ENCODE measurements at places on chromosomes 3 and 15.
A peak's percentile ranks its signal among the peaks of the same experiment; 100 is the strongest.

DNA sequence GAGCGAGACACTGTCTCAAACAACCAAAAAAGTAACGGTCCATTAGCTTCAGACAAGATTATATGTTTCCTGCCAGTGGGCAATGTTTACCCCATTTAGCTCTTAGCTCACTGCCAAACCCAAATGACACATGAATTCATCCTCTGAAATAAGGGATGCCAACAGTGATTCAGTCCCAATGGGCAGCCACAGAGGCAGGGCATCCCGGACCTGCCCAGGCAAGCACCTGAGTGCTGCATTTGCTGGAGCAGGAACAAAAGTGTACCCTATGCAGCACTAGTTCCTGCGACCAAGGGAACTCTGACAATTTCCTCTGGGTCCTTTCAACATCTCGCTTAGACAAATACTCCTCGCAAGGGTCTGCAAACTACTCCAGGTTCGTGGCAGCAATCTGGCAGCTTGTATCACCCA is 8.0 kb downstream of the IP6K2 start:
- no peak for DNase-seq

GRCh38 chr3:192570821-192571791 is 156.2 kb downstream of the FGF12 start:
- no peak for DNase-seq

- no peak for DNase-seq
Measured at GRCh38 chr3:70813311-70813710, 500.9 kb upstream of the MDFIC2 start.

GRCh38 chr15:51170882-51171633 is 76.4 kb upstream of the TNFAIP8L3 start:
- no peak for DNase-seq

GRCh38 chr3:129684270-129684669 is 77.8 kb upstream of the PLXND1 start:
- no peak for DNase-seq

- DNase-seq, result no peak
Measured at GRCh38 chr3:61869371-61869770, 308.0 kb downstream of the PTPRG start.

- DNase-seq, result no peak
Measured at GRCh38 chr3:137709011-137709601, 55.0 kb upstream of the SOX14 start.

GRCh38 chr3:100170486-100170885 is 56.2 kb upstream of the FILIP1L start:
- no peak for DNase-seq

- DNase-seq, result no peak
Measured at GRCh38 chr3:164537485-164537884, 540.8 kb downstream of the SI start.

- no peak for DNase-seq
Measured at GRCh38 chr15:82548700-82549099, 8.4 kb upstream of the RPS17 start.

DNA sequence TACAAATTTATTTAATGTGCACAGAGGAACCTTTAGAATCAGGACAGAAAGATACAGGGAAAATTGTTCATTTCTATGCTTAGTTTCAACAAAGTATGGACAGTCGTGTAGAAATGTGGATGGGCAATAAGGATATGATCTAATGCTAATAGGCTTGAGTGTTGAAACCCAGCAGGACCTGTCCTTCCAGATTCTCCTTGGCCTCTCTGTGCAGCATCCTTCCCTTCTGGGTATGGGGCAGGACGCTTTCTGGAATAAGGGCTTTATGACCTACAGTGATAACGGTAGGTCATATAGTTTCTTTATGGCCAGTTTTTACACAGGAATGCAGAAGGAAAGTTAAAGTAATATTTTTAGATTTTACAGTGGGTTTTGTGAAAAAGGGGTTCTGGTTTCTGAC is 698.1 kb downstream of the SI start:
- DNase-seq, result no peak

DNA sequence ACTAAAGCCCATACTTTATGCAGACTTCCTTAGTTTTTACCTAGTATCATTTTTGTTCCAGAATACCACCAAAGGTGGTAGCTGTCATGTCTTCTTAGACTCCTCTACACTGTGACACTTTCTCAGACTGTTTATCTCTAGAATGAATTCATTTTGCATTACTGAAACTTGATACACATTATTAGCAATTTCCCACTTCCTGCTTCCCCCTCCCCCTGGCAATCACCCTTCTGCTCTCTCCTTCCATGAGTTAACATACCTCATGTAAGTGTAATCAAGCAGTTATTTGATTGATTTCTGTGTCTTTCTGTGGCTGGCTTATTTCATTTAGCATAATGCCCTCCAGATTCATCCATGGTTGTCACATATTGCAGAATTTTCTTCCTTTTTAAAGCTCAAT is 204.9 kb downstream of the STAG1 start:
- no peak for DNase-seq

DNA sequence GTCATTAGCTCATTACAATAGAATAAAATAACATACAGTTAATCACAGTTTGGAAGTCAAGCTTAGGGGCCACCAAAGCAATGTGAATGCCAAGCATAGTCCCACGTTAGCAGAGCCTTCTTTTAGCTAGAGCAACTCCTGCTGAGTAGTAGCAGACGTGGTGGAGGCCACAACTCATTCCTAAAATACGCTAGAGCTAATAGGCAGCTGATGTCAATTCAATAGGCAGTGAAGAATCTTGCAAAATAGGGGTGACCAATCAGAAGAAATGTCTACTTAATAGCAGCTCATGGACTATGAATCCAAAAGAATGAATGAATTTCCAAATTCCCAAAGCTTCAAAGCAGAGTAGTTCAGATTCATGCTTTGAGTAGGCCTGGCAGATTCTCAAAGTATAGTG is 292.9 kb upstream of the RORA start:
- DNase-seq, result no peak

DNA sequence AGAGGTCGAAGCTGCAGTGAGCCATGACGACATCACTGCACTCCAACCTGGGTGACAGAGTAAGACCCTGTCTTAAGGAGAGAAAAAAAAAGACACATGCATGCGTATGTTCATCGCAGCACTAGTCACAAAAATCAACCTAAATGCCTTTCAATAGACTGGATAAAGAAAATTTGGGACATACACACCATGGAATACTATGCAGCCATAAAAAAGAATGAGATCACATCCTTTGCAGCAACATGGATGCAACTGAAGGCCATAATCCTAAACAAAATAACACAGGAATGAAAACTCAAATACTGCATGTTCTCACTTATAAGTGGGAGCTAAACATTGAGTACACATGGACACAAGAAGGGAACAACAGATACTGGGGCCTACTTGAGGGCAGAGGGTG is 53.1 kb downstream of the FSIP1 start:
- DNase-seq, result no peak

- peak; percentile 6 for DNase-seq
Measured at GRCh38 chr3:15055019-15055557, 10.0 kb downstream of the MRPS25 start.

GRCh38 chr3:99330281-99330680 is 308.1 kb upstream of the COL8A1 start:
- DNase-seq, result no peak

All from effector CD4-positive, alpha-beta T cell (primary cell).